ENCODE measurements at places on chromosomes 6 and 20.

DNA sequence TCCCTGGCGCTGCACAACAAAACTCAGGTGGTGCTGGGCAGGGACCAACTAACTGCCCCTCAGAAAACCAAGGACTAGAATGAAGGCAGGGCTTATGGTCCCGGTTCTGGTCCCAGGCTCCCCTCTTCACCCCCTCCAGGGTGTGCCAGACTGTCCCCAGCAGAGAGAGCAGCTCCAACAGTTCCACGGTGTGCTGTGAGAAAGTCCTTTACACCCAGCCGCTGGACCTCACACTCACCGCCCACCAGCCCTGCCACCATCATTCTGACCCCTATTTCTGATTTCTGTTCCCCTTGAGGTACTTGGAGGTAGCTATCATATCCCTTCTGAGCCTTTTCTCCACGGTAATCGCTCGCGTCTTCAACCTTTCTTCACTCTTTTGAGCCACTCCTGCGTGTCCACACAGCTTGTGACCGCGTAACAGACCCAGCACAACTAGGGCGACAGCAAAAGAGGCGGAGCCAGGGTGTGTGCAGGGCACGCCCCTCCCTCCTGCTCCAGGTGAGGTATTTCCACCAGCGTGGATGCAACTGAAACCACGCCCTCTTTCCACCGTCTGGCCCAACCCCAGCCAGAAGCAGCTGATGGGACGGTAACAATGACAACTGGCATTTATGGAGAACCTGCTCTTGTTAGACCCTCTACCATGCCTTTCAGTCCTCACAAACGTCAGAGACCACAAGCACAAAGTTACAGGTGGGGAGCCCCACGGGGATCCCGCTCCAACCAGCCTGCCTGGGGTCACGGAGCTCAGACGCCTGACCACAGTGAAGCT is 2.3 kb downstream of the PXDC1 start:
- no peak for DNase-seq

DNA sequence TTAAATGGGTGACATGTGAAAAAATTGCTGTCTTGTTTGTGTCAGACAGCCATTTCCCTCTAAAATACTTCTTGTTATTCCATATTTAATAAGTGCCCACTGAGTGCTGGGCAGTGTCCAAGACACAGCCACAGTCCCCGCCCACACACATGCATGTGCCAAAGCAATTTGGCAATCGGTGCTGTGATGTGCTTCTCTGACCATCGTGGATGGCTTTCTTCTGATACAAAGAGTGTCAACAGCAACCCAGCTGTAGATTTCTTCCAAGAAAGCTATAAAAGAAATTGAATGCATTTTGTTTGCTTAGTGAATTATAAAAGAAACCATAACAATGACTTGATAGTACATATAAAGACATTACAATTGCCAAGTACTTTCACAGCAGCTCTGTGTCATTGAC is 140.5 kb upstream of the ATXN1 start:
- DNase-seq = no peak

- DNase-seq = peak; percentile 17
Measured at GRCh38 chr6:43075670-43076463, at the start of gene PTK7. Gene PTK7, plus strand, starts transcription at chr6:43076314. Its CDS starts 175 bp downstream, at chr6:43076489.

DNA sequence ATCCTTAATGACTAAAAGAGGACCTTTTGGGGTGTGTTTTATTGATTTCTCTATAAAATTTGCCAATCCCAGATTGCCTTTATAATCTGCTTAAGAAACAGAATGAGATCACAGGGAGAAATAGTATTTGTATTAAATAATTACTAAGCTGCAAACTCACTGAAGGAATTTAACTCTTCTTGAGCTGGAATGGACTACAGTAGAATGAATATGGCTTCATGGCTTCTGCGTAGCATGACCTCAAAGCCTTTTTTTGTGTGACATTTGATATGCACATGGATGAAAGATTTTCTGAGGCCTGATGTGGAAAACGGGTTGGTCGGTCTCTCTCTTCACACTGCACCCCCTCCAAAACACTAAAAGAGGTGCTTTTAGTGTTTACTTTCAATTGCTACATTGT is 115.9 kb downstream of the QKI start:
- DNase-seq = no peak

- DNase-seq = no peak
Measured at GRCh38 chr6:88165844-88166492, at the start of gene CNR1. Gene CNR1, minus strand, starts transcription at chr6:88166347. Its CDS starts 21,073 bp downstream, at chr6:88145274.

- no peak for DNase-seq
Measured at GRCh38 chr6:42405021-42405420, 46.7 kb downstream of the TRERF1 start.

- peak; percentile 58 for DNase-seq
Measured at GRCh38 chr20:25178563-25179438, 16.7 kb upstream of the ENTPD6 start.

GRCh38 chr6:20875369-20875963 is 341.2 kb downstream of the CDKAL1 start:
- no peak for DNase-seq

DNA sequence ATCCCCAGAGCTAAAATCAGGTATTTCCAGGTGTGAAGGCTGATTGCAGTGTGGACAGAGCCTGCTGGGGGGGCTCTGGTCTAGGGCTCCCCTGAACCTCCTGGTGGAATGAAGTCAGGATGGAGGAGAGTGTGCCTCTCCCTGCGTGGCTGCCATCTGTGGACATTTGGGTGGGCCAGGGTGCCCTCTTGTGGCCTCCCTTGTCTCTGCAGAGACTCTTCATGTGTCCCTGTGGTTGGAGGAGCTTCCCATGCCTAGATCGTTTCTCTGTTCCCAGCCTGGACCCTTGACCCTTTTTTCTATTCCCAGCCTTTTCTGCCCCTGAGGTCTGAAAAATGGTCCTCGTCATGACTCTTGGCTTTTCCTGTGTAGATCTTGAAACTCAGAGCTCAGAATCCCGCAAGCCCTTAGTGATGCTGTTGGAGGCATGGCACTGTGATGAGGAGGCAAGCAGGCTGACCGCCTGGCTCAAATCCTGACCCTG is 9.9 kb upstream of the PSMF1 start:
- peak; percentile 59 for DNase-seq

- no peak for DNase-seq
Measured at GRCh38 chr20:5977223-5977622, 26.8 kb downstream of the MCM8 start.

DNA sequence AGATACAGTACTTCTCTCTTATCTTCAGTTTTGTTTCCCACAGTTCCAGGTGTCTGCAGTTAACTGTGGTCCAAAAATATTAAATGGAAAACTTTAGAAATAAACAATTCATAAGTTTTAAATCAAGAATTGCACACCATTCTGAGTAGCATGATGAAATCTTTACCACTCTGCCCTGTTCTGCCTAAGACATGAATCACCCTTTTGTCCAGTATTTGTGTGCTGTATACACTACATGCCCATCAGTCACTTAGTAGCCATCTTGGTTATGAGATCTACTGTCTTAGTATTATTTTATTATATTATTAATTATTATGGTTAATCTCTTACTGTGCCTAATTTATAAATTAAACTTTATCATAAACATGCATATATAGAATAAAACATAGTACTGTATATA is 279.0 kb downstream of the OGFRL1 start:
- DNase-seq = no peak

DNA sequence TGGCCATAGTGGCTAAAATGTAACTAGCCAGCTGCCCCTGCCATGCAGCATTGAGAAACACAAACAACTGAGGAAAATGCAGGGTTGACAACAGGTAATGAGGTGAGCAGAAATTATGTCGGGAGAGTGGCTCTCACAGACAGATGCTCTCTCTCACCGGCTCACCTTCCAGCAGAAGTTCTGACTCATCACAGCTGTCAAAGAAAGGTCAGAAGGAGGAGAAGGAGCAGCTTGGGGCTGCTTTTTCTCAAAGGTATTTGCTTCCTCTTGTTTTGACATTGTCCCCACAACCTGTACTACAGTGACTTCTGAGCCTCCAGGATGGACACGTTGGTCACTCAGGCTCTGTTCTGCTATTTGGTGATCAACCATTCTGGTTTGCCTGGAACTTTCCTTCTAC is 190.5 kb upstream of the HEY2 start:
- DNase-seq = no peak

GRCh38 chr20:24746351-24746685 is 202.8 kb upstream of the CST7 start:
- DNase-seq = no peak

DNA sequence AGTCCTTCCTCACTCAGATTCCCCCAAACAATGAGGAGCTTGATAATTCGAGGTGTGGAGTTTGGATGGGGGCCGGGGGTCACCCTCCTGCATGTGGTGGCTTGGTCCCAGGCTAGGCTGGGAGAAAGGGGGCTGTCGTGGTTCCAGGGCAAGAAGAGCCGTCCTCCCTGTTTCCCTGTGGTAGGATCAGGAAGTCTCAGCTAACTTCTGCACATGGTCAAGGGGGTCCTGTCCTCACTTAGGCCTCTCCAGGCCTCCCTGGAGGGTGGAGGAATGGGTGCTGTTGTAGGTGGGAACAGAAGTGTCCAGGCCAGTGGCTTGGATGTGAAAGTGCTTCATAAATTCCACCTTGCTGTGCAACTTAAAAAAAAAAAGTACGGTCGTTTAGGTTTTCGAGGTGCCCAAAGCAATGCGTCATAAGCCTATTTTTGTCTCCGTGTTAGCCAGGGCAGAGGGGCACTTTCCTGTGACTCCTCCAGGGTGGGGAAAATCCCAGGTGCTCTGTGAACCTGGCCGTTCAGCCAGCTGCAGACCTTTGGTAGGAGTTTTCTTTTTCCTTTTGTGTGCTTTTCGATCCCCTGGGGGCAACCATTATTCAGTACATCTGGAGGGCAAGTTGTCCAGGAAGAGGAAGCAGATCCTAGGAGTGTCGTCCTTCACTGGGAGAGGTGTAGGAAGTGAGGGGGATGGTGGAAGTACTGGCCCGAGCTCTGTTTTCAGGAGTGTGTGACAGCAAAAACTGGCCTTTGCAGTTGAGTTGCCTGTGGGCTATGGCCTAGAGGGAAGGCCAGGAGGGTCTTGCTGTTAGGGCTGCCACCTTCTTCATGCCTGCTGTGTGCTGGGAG is 9.6 kb downstream of the IGF2R start:
- DNase-seq = peak; percentile 48

GRCh38 chr6:137767911-137768690 is 99.0 kb upstream of the TNFAIP3 start:
- peak; percentile 39 for DNase-seq

All from CD4-positive, alpha-beta T cell treated with Interleukin-10 for 1 hour (primary cell).